ENCODE measurements at places on chromosomes 11 and 22. TPM values are rescaled to one million over a fixed set of nuclear protein-coding genes. Genes with fewer than 3 reads are reported as not detected.

GRCh38 chr11:68189082-68189481 lies 24.0 kb downstream of the KMT5B start:
- no peak for DNase-seq

DNA sequence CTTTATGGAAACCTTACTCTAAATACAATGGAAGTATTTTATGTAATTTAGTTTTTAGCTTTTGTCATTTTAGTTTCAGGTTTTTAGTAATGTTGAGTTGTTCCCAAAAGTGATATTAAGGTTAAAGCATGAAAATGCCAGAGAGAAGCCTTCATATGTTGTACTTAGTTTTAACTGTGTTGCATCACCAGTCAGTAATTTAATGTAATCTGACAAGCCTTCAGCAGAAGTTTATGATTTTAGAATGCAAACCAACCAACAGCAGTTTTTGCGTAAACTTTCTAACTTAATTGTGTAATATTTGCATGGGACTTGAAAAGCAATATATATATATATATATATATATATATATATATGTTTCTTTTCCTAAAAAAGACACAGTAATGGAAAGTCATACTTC lies 110.6 kb downstream of the MSANTD4 start:
- DNase-seq, result no peak

ISX gene
- total RNA-seq, result not detected

- no peak for DNase-seq
Measured at GRCh38 chr11:3843326-3843725, 2.6 kb upstream of the RHOG start.

- DNase-seq, result no peak
Measured at GRCh38 chr11:132427611-132428010, 1057.2 kb downstream of the NTM start.

CRYAB gene
- total RNA-seq, result not detected

OR4D5 gene
- total RNA-seq, result not detected

- DNase-seq, result no peak
Measured at GRCh38 chr11:20536784-20537183, 62.6 kb upstream of the SLC6A5 start.

DNA sequence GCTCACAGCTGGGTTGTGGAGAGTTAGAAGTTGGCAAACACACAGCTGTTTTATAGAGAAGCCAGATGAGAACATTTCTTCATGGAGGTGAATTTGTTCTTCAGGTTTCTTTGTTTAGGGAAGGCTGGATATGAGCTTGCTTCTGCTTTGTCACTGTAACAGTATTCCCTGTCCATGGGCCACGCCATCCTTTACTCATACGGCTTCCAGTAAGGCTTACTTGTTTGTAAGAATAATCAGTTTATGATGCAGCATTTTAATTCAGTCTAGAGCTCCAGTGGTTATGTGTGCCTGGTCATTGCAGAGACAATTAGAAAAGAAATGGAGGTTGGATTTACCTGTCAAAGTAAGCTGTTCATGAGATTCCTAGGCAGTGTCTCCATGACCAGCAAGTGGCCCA lies 131.8 kb downstream of the TRIM44 start:
- no peak for DNase-seq

FEN1 gene
- 87.1 TPM for total RNA-seq

All from activated naive CD8-positive, alpha-beta T cell treated with anti-CD3 and anti-CD28 coated beads, Interleukin-2, amount 10 ng/mL, durations not matched to agents 7 days and 5 days (primary cell).